ENCODE measurements at places on chromosomes 5 and 9. TPM values are rescaled to one million over a fixed set of nuclear protein-coding genes. Genes with fewer than 3 reads are reported as not detected.
A peak's percentile ranks its signal among the peaks of the same experiment; 100 is the strongest.

GRCh38 chr5:179906795-179907555 is 722 bp downstream of the TBC1D9B start:
- no peak for DNase-seq

Gene HTR4
- not detected for total RNA-seq

DNA sequence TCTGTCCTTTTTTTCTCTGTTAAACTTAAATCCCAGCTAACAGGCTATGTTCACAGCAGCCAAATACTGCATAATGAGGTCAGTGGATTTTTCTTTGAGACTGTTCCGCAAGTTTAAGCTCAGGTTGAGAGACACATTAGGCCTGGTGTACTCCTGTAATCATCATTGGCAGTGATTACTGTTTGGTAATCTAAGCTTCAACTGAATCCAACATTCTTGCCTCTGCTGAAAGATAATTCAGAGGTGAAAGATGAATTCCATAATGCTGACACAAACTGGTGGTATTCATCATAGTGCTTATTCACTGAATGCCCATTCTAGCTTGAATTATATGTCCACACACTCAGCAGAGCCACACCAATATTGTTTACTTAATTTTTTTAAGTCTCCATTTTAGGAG is 108.5 kb downstream of the NFIB start:
- DNase-seq, result peak; percentile 63

GRCh38 chr5:41908374-41909079 is 4.4 kb downstream of the RIMOC1 start:
- DNase-seq, result peak; percentile 77

DNA sequence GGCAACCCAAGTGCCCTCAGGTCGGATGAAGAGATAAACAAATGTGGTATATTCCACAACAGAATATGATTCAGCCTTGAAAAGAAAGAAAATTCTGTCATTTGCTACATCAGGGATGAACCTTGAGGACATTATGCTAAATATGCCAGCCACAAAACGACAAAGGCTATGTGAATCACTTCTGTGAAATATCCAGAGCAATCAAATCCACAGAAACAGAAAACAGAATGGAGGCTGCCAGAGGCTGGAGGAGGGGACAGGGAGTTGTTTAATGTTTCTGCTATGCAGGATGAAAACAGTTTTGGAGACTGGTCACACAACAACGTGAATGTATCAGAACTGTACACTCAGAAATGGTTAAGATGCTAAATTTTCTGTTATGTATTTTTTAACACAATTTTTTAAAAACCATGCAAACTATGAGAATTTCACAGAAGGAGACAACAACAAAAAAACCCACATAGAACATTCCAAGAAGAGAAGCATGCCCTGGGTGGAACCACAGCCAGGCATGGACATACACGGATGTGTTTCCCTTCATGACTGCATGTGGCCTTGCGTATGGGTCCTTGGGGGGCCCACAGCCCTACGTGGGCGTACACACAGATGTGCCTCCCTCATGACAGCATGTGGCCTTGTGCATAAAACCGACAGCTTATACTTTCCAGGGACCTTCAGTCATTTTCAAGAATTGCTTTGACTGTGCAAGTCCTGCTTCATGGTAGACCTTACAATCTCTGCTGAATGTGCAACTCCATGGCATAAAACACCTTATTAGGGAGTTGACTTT is 146.7 kb downstream of the ROR2 start:
- DNase-seq, result peak; percentile 76

Gene OR1J2
- not detected for total RNA-seq

DNA sequence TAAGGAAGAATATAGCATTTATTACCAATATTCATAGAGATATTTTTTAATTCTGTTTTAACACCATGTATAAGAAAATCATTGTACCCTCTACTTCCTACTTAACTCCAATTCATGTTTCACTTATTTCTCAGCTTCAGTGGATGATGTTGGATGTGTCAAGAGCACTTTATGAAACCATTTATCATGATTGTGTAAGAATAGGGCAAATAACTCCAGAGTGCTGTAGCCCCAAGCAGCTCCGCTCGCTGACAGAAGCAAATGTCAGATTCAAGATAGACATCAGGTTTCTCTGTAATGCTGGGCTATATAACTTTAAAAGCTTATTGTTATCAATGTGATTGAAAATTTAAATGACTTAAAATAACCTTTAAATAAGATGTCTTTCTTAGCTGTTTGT is 50.4 kb downstream of the MAST4 start:
- no peak for DNase-seq

Gene SLC25A48
- not detected for total RNA-seq
